Left lung (tissue), 14 donors: ENCODE measurements at places on chromosomes 16 and 17. TPM values are rescaled to one million over a fixed set of nuclear protein-coding genes. Genes with fewer than 3 reads are reported as not detected.

Gene TMEM235
- 0.35 TPM for polyA plus RNA-seq

DNA sequence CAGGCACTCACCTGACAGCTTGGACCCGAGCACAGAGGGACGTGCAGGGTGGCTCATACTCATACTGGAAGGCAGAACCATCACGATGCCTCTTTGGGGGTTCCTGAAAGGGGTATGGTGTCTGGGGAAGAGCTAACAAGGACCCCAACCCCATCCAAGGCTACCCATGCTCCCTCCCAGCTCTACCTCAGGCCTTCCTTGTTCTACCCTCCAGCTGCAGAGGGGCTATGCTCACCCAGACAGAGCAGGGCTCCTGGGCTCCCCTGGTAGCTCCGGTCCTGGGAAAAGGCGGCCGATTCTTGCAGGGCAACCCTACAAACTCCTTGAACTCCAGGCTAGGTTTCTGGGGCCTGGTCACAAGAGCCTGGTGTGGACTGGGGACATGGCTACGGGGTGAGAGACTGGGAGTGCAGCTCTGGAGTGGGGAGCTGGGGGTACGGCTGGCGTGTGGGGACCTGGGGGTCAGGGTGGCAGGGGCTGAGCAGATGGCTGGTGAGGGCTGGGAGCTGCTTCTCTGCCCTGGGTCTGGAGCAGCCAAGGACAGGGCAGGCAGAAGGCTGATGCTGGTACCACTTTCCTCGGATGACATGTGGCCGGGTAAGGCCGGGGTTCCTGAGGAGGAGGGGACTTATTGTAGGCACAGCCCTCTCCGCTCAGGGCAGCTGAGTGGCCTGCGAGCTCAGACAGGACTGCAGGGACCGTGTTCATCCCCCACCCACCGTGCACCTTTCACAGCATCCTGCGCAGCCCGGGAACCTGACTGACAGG, 2.1 kb downstream of the ACD start:
- no peak for DNase-seq

GRCh38 chr17:74132354-74132753, 71.1 kb upstream of the RPL38 start:
- DNase-seq: no peak

DNA sequence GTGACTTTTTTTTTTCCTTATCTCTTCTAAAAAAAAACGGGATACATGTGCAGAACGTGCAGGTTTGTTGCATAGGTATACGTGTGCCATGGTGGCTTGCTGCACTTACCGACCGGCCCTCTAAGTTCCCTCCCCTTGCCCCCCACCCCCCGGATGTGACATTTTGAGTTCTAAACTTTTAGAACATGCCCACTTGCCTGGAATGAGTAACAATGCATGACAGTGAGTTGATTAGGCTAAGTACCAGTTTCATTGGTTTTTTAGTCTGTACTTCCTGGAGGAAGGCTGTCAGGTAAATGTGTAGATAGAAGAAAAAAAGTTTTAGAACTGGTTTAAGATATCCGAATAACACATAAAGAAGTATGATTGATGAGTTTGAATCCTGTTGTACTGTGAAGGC, 4.0 kb downstream of the BPTF start:
- DNase-seq: no peak

GRCh38 chr16:5196204-5196603, 98.6 kb upstream of the EEF2KMT start:
- DNase-seq: no peak

DNA sequence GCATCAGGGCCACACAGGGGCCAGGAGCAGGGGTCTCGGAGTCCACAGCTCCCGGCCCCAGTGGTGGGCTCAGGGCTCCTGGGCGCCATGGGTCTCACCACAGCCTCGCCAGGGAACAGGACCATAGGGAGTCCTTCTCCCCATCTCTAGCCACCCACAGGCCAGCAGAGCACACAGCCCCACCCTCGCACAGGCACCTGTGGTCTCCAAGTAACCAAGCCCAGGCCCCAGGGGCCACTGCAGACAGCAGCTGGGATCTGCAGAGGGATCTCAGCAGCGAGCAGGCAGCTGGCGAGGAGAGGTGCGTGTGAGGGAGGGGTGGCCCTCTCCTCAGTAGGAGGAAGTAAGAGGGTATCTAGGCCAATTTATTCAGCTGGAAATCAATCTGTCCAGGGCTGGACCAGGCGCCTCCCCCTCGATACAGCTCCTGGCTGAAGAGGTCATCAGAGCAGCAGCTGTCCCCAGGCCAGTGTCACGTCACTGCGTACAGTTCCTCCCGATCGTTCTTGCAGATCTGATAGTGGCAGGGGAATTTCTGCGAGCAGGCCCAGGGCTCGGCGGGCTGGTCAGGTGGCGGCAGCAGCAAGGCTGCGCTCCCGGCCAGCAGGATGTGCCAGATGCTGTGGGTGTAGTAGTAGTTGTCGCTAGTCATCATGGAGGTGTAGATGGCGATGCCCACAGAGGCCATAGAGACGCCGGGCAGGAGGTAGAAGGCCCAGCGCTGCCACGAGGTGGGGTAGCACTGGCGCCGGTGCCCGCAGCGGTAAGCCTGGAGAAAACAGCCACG, 1.4 kb upstream of the MRPL28 start:
- no peak for DNase-seq

Gene TP53TG3B
- polyA plus RNA-seq: not detected

GRCh38 chr17:41294016-41294415, 8.6 kb downstream of the KRTAP29-1 start:
- DNase-seq: no peak

GRCh38 chr17:65198653-65199382, 61.6 kb downstream of the RGS9 start:
- no peak for DNase-seq

Gene SDR42E2
- 0.14 TPM for polyA plus RNA-seq

DNA sequence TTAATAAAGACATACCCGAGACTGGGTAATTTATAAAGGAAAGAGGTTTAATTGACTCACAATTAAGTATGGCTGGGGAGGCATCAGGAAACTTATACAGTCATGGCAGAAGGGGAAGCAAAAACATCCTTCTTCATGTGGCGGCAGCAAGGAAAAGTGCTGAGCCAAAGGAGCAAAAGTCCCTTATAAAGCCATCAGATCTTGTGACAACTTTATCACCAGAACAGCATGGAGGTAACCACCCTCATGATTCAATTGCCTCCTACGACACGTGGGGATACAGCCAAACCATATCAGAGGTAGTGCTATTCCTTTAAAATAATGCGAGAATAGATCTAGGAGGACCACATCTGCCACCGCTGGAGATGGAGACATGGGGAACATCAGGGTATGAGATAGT, 9.0 kb downstream of the C16orf54 start:
- DNase-seq: no peak

GRCh38 chr16:84913315-84913714, 93.5 kb downstream of the CRISPLD2 start:
- DNase-seq: no peak

DNA sequence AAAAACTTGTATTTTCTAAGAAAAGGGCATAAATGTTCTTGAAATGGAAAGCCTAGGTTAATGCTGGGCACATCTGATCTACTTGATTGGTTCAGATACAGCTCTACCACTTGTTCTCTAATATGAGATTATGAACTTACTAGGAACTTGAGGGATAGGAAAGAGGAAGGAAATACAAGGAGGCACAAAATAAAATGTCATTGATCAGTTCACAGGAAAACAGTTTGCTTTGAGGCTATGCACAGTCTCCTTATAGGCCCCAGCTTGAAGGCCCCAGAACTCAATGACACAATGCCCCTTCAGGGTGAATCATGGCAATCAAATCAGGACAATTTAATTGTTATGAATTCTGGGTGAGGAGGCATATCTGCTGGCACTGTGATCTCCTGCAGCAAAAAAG, 27.1 kb downstream of the NXPH3 start:
- DNase-seq: no peak

Gene SRR
- 27.0 TPM for polyA plus RNA-seq

DNA sequence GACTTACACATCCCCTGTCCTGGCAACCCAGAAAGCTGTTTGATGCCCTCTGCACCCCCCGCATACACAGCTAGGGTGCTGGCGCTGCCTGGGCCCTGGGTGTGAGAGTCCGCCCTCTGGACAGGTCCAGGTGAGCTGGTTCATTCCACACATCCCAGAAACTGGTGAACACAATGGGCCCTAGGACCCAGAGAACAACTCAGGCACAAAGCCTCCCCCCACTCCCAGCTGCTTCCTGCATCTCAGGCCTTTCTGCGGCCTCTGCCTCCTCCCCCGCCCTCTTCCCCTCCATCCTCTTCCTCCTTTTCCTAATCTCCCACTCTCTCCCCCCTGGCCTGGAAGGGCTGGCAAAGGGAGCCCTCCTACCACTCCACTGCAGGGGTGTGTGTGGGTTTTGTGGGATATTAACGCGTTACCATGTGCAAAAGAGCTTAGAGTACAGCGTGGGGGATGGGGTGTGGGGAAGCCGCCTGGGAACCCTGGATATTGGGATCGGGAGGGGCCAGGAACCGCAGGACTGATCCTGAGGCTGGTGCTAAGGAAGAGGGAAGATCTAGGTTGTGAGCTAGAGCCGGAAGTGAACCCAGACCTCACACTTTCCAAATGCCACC, 1.6 kb upstream of the PPP1R9B start:
- DNase-seq: peak; percentile 91

Gene C16orf46
- polyA plus RNA-seq: 2.1 TPM

DNA sequence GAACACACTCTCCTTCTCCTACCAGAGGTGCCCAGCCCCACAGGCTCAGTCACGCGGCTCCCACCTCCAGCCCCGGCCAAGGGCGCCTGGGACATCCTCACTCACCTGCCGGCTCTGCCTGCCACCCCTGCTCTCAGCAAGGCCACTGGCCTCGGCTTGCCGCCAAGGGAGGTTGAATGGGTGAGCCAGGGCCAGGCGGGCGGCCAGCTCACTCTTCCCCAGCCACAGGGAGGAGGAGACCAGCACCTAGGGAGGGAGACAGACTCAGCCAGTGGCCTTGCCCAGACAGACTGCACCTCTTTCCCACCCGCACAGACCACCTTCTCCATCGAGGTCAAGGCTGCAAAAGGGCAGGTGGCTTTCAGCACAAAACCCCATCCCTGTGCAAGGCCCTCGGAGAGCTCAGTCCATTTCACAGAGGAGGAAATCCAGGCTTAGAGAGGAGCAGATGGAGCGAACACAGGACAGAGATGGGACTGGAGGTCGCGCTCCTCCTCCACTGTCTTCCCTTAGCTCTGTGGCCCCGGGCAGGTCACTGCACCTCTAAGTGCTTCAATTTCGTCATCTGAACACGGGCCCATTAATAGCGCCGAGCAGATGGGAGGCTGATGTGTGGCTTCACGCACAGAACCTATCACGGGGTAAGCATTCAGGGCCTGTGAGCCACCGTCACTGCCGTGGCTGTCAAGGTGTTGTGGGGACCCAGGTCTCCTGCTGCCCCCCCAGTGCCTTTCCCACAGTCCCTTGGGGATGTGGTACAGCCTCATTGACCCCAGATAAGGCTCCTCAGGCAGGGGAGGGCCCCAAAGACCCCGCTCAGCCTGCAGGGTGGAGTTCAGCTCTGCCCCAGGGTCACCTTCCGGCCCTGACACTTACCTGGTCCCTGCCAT, 56.1 kb downstream of the RMI2 start:
- no peak for DNase-seq

Gene ACAP1
- 6.7 TPM for polyA plus RNA-seq

GRCh38 chr17:57580055-57580739, 164.9 kb downstream of the CCDC182 start:
- DNase-seq: no peak

DNA sequence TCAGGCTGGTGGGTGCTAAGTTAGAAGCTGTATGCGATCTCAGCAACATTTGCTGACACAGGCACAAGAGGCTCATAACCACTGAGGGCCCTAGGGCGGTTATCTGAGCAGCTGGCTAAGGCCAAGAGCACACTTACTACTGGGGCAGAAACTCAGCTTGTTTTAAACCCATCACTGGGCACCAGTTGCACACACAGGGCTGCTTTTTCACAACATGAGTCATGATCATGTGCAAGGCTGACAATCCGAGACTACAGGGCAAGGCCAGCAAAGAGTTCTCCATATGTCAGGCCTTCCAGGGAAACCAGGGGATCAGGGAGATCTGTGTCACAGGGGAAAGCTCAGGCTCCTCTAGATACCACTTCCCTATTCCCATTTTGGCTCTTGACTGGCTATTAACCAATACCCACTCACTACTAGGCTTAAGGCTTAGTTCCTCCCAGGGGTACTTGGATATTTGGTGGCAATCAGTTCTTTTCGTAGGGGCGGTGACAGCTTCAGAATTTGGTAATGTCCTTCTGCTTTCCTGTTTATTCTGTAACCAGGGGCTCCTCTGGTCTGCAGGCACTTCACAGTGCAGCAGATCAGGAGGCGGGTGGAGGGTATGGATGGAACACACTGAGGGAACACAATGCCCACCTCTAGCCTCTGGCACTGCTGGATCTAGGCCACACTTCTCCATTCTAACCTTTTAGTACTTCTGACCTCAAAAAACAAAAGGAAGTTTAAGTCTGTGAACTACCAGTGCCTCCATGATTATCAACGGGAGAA, 44.9 kb upstream of the ERN1 start:
- DNase-seq: no peak

Gene CIBAR2
- polyA plus RNA-seq: 2.2 TPM

- DNase-seq: peak; percentile 51
Observed at GRCh38 chr17:73643001-73643851, 1.0 kb downstream of the SDK2 start.

Gene CD300H
- polyA plus RNA-seq: 0.32 TPM

DNA sequence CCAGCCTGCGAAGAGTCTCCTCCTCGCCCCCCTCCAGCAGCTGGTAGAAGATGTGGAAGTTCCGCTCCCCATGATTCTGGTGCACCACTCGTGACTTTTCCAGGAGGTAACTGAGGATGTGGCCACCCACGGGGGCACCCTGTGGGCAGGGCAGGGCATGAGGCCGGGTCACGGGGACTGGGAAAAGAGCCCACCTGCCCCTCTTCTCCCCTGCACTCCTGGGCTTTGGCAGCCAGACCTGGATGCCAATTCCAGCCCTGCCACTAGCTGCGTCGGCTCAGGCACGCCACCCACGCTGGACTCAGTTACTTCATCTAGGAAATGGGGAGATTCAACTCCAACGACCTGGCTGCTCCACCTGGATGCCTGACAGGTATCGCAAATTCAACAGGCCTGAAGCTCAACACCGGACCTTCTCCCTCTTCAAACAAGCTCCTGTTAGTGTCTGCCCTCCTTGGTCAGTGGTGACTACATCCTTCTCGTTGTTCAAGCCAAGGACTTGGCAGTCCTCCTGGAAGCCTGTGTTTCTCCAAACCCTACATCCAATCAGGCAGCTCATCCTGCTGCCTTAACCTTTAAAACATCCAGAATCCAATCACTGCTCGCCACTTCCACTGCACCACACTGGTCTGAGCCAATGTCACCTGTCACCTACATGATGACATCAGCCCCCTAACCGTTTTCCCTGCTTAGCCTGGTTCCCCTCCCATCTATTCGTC, 11.6 kb downstream of the MYO1C start:
- no peak for DNase-seq

GRCh38 chr17:45227101-45227925, 5.6 kb downstream of the FMNL1 start:
- DNase-seq: no peak

Gene MEFV
- 0.49 TPM for polyA plus RNA-seq

Gene USP7
- 159 TPM for polyA plus RNA-seq

Gene CRISPLD2
- 29.5 TPM for polyA plus RNA-seq
